Psoas muscle (tissue), 8 donors: ENCODE measurements at places on chromosomes 13 and 19. TPM values are rescaled to one million over a fixed set of nuclear protein-coding genes. Genes with fewer than 3 reads are reported as not detected.

PLEKHA4 gene
- total RNA-seq: 9.4 TPM

CGB2 gene
- not detected for total RNA-seq

ZNF550 gene
- 2.1 TPM for total RNA-seq

- DNase-seq: no peak
Observed at GRCh38 chr13:109572389-109572788, 214.0 kb downstream of the IRS2 start.
